Stimulated activated CD4-positive, alpha-beta T cell treated with anti-CD3 and anti-CD28 coated beads, Interleukin-4, amount 100 ng/mL, for 1 hour (primary cell): ENCODE measurements at places on chromosomes 7 and 10.

GRCh38 chr10:99234041-99234790, 1.4 kb downstream of the HPSE2 start:
- peak; percentile 24 for DNase-seq

GRCh38 chr7:26096136-26096535, 55.9 kb upstream of the NFE2L3 start:
- DNase-seq, result no peak

DNA sequence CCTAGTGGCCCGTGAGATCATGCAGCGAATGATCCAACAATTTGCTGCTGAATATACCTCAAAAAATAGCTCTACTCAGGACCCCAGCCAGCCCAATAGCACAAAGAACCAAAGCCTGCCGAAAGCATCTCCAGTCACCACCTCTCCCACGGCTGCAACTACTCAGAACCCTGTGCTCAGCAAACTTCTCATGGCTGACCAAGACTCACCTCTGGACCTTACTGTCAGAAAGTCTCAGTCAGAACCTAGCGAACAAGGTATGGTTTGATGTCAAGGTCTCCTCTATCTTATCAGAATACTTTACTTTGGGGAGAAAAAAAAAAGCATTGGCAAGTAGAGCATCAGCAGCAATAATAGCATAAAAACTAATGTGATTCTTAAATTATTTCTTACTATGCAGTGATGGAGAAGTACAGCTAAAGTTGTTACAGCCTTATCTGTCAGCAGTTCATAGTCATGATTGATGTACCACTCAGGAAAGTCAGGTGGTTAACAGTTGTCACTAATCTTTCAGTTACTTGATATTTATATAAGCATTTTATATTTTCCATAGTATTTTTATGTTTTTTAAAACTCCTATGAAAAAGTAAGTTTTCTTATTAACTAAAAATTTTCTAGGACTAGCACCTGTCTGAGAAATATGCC, 117.1 kb downstream of the LCOR start:
- DNase-seq, result no peak

GRCh38 chr7:48938539-48939295, 14.4 kb downstream of the CDC14C start:
- DNase-seq, result no peak

DNA sequence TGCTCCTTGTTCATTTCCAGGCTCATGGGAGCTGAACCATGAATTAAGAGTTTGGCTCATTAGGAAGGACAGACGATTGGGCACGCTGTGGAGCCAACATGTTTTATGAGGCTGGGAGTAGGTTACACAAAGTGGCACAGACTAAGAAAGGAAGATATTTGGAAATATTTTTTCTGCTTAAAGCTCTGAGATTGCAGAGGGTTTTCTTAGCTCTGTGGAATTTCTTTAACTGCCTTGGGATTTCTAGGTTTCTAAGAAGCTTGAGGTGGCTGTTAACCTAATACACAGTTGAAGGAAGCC, 344.6 kb downstream of the RNLS start:
- no peak for DNase-seq

DNA sequence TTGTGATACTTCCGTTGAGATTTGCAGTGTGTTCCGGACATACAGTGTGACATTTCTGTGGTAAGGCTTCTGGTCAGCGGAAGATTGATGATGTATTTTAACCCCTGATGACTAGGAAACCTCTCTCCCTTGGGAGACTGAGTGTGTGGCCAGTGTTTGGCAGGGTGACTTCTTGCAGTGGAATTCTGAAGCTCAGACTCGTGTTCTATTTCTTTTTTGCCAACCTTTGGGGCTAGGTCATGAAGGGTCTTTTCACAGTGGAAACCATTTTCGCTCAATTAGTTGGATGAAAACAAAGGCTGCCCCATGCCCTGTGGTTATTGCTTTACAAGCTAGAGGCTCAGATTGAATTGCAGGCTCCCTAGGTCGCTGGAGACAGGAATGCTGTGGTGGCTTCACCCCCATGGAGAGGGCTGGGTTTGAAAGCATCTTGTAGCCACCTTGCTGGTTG, 288.9 kb downstream of the BBS9 start:
- no peak for DNase-seq

DNA sequence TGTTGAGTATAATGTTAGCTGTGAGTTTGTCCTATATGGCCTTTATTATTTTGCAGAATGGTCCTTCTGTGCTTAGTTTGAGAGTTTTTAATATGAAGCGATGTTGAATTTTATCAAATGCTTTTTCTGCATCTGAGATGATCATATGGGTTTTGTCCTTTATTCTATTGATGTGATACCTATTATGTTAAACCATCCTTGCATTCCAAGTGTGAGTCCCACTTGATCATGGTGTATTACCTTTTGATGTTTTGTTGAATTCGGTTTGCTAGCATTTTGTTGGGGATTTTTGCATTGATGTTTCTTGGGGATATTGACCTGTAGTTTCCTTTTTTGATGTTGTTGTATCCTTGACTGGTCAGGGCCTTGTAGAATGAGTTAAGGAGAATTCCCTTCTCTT, 166.4 kb downstream of the MLLT10 start:
- no peak for DNase-seq

DNA sequence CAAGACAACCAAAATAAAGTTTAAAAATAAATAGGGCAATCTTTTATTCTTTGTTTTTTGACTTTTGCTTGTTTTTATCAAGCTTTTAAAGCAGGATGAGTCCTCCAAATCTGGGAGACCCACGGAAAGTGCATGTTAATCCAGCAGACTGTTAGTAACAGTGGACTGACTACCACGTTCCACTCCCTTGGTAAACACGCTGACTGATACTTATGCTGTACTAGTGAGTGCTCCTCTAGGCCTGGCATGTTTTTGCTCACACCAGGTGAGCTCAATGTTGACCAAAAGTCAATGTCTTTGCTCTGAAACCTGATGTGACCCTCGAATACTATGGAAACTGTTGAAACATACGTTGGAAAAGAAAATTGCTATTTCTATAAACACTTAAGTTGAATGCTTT, 88.4 kb downstream of the KIAA1549 start:
- DNase-seq, result no peak

DNA sequence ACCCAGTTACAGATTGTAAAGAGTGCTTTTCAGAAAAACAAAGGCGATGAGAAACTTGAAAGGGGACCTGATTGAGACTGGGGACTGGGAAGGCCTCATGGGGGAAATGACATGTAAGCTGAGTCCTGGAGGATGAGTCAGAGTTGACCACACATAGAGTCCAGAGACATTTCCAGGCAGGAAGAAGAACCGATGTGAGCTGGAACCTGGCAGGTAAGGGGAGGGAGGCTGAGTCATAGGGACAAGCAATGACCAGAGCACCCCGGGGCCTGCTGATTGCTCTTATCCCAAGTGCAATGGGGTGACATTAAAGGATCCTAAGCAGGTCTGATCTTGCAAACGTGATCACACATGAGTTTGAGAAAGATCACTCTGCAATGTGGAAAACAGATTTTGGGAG, 11.7 kb downstream of the TLL2 start:
- DNase-seq, result no peak

- no peak for DNase-seq
Observed at GRCh38 chr7:71904484-71904883, 507.7 kb downstream of the CALN1 start.

- no peak for DNase-seq
Observed at GRCh38 chr10:44053391-44053790, 331.5 kb downstream of the CXCL12 start.

DNA sequence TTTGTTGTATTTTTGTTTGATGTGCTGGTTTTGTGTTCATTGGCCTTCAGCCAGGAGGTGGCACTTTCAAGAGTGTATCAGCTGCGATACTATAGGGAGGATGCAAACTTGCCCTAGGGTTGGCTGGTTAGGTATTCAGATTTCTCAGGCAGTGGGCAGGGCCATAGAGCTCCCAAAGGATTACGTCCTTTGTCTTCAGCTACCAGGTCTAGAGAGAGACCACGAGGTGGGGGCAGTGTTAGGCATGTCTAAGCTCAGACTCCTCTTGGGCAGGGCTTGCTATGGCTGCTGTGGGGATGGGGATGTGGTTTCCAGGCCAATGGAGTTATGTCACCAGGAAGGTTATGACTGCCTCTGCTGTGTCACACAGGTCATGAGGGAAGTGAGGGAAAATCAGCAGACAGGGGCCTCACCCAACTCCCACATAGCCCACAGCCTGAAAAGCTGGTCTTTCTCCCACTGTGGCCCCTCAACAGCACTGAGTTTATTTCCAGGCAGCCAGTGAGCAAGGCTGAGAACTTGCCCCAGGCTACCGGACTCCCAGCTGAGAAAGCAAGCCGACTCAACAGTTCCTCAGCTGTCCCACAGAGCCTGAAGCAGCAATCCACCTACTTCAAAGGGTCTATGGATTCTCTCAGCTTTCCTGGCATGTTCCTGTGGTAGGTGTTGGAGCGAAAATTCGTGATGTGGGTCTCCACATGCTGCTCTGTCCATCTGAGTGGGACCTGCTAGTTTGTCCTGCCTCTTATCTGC, 227.4 kb upstream of the COBL start:
- DNase-seq, result no peak

- no peak for DNase-seq
Observed at GRCh38 chr10:95188593-95188992, 5.4 kb upstream of the ACSM6 start.

DNA sequence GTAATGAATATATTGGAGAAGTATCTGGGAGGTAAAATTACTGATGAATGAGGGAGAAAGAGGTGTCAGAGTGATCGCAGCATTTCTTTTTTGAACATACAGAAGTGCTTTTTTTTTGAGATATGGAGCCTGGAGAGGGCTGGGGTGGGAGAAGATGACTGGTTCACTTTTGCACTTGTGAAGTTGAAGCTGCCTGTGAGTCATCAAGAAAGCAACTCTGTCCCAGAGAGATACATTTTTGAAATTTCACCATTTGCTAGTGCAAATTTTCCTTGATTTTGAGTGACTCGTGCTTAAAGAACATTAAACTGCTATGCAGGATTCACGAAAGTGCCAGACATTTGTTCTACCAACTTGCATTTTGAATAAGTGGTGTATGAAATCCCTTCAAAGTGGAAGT, 81.8 kb downstream of the ADRA2A start:
- no peak for DNase-seq
